ENCODE measurements at places on chromosomes 5 and 9.
A peak's percentile ranks its signal among the peaks of the same experiment; 100 is the strongest.

DNA sequence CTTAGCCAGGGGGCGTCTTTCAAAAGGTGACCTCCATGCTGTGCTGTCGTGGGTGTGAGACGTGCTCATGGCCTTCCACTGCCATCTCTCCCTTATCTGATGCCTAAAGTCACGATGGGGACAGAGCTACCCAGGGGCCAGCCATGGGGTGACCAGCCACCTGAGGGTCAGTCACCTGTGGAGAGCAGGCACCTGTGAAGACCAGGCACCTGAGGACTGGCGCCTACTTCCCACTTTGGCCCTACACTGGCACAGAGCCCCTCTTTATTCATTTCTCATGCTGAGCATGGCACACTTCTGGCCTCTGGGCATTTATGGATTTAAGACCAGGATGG is 6.4 kb upstream of the EXOC3 start:
- no peak for DNase-seq

DNA sequence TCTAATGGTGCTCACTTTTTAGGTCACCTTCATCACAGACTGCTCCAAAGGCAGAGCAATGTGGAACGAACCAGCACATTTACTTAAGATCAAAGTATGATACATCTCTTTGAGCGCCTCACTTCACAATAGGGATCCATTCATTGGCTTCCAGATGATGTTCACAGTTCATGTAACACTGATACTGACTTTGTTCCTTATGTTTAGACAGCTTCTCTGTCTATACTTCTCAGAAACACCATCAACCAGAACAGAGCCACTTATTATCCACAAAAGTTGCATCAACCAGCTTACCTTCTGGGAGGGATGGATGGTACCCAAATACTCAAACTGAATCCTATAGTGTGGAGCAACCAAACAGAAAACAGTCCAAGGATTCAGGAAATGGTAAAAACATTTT is 4.6 kb downstream of the PTAR1 start:
- no peak for DNase-seq

GRCh38 chr9:93086447-93087224 is 9.4 kb upstream of the CARD19 start:
- DNase-seq = no peak

DNA sequence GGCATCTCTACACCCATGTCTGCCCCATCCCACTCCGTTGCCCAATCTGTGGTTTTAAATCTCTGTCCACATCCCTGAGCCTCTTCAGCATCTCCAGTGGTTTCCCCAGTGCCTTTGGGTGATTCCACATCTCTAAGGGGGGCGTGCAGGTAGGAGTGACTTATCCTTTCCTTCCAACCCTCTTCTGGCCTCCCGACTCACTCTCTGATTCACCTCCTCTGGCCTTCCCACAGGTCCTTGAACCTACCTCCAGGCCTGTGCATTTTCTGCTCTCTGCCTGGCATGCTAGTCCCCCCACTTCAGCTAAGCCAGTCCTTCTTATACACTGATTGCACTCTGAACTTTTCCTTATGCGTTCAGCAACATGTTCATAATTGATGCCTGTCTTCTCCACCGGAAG is 99.0 kb downstream of the RALGPS1 start:
- DNase-seq = no peak

DNA sequence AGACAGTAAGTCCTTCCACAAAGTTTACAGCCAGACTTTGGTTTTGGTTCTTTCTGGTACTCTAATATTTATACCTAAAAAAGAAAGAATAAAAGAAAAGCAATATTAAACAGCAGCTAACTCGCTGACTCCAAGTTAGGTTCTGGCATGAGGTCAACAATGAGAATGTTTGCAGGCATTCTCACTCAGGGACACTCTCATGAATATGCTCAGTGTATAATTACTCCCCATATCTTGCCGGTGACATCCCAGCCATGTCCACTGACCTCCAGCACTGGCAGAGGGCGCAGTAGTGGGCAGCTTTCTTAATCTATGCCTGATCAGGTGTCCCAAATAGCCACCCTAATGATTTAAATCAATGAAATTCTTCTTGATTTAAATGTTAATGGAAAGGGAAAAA is 151.5 kb downstream of the BNC2 start:
- DNase-seq = no peak

- peak; percentile 19 for DNase-seq
These were observed 81.4 kb upstream of the ANKRD55 start for GRCh38 chr5:56314529-56314928.

GRCh38 chr9:108184941-108185340 is 670.8 kb downstream of the ACTL7B start:
- peak; percentile 69 for DNase-seq

- no peak for DNase-seq
These were observed 26.3 kb upstream of the NDFIP1 start for GRCh38 chr5:142082182-142082781.

- DNase-seq = no peak
These were observed 19.5 kb downstream of the NR3C1 start for GRCh38 chr5:143383988-143384387.

DNA sequence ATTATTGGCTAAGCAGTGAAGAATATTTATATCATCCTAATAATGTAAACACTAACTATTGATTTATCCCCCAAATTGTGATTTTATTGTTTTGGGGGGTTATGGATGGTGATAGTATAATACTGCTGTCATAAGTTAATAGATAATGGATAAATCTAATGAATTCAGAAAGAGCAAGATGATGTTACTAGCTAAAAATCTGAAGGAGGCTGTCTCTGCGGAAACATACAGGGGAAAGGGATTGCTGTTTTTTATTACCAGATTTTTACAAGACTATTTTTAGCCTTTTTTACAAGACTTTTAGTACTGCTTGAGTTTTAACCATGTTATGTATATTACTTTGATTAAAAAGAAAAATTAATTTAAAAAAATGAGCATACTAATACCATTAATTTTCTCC is 5.3 kb upstream of the ABL1 start:
- DNase-seq = no peak

DNA sequence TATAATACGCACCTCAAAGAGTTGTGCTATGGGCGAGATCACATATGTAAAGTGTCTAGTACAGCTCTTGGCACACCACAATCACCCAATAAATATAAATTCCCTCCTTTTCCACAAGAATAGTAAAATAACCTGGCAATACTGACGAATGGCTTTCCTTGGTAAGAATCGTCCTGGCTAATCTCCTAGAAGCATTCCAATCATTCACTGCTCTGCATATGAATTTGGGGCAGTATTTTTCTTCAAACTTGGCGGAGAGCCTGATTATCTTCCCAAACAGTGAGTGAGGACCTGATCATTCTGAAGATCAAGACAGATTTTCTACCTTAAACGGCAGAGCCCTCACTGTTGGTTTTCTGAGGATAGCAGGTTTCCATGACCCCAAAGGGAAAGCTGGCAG is 96.0 kb downstream of the TMEM215 start:
- DNase-seq = no peak

- no peak for DNase-seq
These were observed 29.2 kb upstream of the MSANTD3 start for GRCh38 chr9:100397529-100398266.

DNA sequence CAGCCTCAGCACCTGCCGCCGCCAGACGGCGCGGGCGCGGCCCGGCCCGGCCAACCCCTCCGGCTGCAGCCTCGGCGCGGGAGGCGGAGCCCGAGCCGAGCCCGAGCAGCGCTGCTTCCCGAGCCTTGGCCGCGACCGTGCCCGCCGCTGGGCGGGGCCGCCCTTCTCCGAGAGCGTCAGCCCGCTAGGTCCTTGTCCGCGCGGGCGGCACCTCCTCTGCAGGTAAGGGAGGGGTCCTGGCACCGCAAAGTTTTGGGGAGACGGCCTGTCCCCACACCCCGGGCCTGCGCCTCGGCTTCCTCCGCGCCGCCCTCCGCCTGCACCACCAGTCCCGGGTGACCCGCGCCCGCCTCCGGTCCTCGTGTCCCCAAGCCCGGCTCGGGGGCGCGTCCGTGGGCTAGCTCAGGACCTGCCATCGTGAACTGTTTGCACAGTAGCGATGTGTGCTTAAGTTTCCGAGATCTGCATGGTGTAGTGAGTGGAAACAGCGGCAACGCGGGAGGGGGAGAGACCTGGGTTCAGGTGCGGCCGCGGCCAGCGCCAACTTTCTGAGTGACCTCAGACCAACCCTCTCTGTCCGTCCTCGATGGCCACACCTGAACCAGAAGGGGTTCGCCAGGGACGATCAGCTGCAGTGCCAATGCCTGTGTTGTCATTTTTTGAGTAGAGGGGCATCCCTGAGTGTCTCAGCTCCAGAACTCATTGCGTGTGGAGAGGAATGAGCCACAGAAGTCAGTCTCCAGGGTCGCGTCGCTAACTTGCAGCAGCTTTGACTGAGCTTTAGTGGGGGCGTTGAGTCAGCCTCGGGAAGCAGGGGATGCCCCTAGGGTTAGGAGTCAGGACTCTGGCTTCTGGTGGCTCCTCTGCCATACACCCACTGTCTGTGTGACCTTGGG is at the start of gene FRMPD1:
FRMPD1 (plus strand) TSS at position 82 of the 896 bp plus-strand sequence. CDS start 41,688 bp downstream, outside the sequence.
- peak; percentile 44 for DNase-seq

DNA sequence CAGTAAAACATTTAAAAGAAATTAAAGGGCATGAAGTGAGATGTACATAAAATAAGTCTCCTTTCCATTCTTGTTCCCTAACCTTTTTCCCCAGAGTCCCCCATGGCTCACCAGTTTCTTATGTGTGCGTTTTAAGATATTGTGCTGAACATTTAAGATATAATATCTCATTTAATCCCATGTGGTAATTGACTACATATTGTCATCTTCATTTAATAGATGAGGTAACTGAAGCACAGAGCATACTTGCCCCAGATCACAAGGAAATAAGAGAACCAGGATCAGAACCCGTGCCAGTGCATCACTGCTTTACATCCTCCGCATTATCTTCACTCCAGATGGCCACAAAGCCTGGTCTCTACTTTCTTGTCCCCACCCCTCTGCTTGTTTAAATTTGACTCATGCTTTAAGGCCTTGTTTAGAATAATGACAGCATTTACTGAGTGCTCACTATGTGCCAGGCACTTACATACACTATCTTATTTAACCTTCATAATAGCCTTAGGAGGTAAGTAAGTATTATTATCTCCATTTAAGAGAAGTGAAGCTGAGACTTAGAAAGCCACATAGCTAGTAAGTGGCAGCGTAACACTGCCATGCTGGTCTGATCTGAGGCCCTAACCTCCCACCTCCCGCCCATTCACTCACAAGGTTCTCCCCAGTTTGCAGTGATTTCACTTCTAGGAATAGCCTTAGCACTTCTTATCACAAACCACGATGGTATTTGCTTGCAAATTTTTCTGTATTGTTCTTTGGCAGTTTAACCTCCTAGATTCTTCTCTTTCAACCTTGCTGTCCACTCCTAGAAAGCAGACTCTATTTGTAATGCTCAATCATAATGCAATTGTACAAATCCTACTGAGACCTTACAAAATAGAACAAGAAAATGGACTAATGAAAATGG is 78.4 kb upstream of the IL6ST start:
- DNase-seq = no peak

DNA sequence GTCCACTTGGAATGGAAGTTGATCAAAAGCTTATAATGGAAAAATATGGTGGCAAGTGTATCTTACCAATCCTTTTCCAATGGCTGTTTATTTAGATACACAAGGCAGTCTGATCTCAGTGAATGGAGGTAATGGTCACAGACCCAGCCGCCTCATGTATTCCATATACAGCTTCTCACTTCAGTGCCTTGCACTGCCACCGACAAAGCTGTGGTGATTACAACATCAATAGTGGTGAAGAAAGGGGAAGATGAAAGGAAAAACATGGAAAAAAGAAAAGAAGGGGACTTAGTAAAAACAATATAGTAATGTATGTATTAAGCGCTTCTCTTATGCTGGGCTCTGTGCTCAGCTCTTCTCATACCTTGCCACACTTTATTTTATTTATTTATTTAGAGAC is 297.3 kb upstream of the RASA1 start:
- no peak for DNase-seq
